ENCODE measurements at places on chromosomes 16 and 17.
A peak's percentile ranks its signal among the peaks of the same experiment; 100 is the strongest.

DNA sequence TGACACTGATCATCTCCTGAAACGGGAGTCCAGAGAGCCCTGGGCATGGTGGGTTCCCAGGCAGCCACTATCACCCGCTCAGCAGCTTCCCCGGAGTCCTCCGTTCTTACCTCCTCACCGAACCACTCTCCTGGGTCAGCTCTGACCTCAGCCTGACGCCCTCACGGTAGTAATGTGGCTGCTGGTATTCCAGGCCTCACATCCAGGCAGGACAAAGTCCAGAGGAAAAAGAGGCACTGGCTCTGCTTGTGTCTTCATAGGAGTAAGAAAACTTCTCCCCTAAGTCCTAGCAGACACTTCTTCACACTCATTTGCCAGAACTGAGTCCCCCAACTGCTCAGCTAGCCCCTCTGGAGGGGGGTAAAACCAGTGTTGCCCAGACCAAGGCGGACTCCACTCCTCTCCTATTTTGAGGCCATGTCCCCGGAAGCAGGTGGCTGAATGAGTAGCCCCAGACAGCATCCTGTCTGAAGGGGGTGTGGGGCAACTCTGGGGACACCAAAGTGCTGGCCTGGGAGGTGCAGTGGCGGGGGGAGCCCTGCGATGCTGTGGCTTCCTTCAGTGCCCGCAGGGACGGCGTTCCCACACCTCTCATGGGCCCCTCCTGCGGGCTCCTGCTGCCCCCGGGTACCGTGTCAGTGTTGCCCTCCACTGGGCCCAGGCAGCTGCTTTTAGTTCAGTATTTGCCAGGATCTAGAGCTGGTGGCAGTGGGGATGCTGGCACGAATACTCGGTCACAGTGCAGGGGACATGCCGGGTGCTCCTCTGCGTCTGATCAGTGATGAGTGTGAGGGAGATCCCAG lies 5.4 kb downstream of the FSCN2 start:
- DNase-seq = no peak

DNA sequence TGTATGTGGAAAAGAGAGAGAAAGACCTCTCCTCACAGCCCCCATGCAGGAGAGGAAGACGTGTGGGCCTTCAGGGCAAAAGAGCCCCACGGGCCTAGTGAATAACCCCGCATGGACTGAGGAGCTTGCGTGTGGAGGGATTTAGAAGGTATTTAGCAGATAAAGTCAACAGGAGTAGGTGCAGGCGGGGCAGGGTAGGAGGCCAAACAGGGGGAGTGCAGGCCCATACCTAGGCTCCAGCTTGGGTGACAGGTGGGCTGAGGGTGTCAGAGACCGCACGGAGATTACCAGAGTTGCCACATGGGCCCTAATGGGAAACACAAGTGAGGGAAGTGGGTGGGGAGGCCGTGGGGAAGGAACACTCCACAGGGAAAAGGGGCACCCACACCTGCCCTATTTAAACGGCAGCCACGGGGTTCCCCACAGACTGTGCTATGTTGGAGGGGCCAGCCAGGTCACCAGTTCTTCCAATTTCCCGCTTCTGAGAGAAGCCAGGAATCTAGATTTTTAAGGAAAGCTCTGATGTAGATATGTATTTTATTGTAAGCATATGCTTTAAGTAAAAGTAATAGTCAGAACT lies 8.2 kb upstream of the CNGB1 start:
- DNase-seq = no peak

- DNase-seq = no peak
These were observed 1386.5 kb upstream of the CDH8 start for GRCh38 chr16:63422715-63423114.

DNA sequence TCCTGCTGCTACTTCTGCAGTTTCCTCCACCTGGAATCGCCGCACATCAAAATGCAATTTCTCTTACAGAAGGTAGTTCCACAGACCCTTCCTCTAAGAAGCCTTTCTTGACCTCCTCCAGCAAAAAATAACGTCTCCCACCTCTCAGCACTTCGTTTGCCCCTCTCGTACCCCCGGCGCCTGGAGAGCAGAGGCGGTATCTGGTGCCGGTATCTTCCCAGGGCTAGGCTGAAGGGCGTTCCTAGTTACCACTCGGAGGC lies 482 bp downstream of the DCTPP1 start:
- DNase-seq = no peak

DNA sequence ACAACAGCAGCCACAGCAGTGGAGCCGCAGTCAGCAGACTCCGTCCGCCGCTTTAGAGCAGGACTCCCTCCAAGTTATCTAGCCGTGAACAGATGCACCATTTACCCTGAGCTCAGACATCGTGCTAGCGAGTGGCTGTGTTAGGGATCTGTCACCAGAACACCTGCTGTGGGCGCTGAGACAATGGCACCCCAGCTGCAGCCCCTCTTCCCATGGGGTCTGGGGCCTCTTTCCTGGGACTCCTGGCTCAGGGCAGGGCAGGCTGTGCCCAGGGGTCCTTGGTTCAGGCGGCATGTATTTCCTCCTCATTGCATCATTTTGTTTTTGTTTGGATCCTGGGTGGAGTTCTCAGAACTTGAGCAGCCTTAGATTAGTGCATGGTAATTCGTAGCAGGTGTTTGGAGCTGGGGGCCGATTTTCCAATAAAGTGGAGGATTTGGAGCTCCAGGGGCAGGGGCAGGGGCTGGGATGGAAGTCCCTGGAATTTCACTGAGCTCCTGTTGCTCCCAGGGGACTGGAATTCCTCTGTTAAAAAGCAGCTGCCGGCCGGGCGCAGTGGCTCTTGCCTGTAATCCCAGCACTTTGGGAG lies 23.4 kb downstream of the NMRAL1 start:
- no peak for DNase-seq

GRCh38 chr16:49189286-49189685 lies 92.4 kb downstream of the CBLN1 start:
- DNase-seq = peak; percentile 10
